ENCODE measurements at places on chromosomes 5 and 9. TPM values are rescaled to one million over a fixed set of nuclear protein-coding genes. Genes with fewer than 3 reads are reported as not detected.

DNA sequence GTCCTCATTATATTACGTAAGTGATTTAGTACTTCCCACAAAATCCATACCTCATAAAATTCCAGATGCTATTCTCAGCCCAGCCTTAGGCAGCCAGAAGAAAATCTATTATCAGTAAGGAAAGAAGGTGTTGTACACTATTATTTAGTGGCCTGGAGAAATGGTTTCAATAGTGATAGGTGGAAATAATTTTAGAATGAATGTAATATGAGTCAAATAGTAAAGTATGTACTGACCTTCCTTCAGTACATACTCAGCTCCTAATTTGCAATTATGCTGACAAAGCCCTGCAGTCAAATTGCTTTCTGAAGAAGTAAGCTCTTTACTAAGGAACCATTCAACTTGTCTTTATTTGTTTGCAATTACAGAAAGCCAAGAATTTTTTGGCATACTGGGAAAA is 409.2 kb downstream of the HTR1A start:
- DNase-seq, result no peak
- no peaks in the 10 kb centered on the region for H3K36me3 ChIP-seq
- H3K27me3 ChIP-seq, result no peaks in the 10 kb centered on the region

DNA sequence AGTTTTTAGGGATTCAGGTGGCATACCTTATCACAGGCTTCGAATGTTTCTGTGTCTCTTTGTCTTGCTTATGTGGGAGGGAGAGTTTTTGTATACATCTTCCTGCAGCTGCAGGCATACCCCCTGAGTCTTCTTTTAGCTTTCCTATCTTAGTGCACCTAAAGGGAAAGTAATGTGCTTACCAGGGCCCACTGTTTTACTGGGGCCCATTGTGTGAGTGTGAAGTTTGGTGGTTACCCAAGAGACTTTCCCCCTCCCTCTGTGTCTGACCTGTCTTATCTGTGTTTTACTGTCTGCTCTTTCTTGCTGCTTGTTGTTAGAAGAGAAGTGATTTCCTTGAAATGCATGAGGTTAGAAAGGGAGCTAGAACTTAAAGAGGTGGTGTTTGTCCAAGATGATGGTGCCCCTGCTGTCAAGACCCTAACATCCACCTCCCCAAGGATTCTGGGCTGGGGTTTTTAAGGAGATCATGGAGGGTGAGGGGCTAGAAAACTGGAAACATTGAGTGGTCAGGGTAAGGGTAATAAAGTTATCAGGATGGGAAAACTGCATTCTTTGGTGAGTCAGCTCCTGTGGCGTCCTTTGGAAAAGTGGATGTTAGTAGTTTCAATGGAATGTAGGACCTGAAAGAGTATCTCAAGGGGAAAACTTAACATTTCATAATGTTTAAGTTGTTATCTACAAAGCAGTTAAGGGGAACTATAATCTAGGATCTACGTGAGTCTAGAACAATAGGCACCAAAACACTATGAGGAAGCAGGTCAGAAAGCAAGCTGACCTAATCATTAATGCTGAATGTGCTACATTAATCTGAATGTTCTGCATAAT is 583.5 kb upstream of the TUSC1 start:
- no peaks in the 10 kb centered on the region for H3K27me3 ChIP-seq
- no peaks in the 10 kb centered on the region for H3K4me1 ChIP-seq
- H3K36me3 ChIP-seq, result no peaks in the 10 kb centered on the region
- DNase-seq, result no peak
- no peak overlapping the region for H3K4me3 ChIP-seq

The MYMK gene
- not detected for total RNA-seq

The LECT2 gene
- total RNA-seq, result not detected

DNA sequence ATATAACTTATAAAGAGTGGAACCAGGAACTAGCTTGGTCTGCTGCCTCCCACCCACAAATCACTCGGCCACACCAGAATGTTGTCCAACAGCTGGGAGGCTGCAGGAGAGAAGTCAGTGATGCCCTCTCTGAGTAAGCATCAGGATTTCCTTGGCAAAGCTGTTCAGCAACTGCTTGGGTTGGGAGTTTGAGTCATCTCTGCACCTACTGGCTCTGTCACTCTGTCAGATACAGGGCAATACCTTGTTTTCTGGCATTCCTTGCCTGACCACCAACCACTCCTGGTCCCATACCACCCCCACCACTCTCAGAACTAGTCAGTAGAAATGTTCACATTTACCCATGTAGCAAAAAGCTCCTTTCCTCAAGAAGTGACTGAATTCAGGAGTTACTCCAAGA is 36.8 kb upstream of the GCNT4 start:
- H3K36me3 ChIP-seq, result no peaks in the 10 kb centered on the region
- no peak overlapping the region for H3K27ac ChIP-seq
- no peak for DNase-seq
- H3K4me3 ChIP-seq, result no peak overlapping the region
- H3K27me3 ChIP-seq, result peaks cover 2% of the 10 kb centered on the region

- peaks cover 6% of the 10 kb centered on the region for H3K4me1 ChIP-seq
- no peak overlapping the region for H3K27ac ChIP-seq
- peak; percentile 10 for DNase-seq
- H3K27me3 ChIP-seq, result peaks cover 9% of the 10 kb centered on the region
- H3K36me3 ChIP-seq, result no peaks in the 10 kb centered on the region
Measured at GRCh38 chr5:66306105-66306843, 162.2 kb downstream of the SREK1 start.

The CHSY3 gene
- total RNA-seq, result not detected

- H3K27me3 ChIP-seq, result peaks cover 2% of the 10 kb centered on the region
- H3K36me3 ChIP-seq, result no peaks in the 10 kb centered on the region
- no peak overlapping the region for H3K4me3 ChIP-seq
- no peaks in the 10 kb centered on the region for H3K4me1 ChIP-seq
Measured at GRCh38 chr9:70013598-70014196, 30.0 kb upstream of the MAMDC2 start.
